Amniotic stem cell (primary cell): ENCODE measurements at places on chromosomes 13 and 19.
A peak's percentile ranks its signal among the peaks of the same experiment; 100 is the strongest.

DNA sequence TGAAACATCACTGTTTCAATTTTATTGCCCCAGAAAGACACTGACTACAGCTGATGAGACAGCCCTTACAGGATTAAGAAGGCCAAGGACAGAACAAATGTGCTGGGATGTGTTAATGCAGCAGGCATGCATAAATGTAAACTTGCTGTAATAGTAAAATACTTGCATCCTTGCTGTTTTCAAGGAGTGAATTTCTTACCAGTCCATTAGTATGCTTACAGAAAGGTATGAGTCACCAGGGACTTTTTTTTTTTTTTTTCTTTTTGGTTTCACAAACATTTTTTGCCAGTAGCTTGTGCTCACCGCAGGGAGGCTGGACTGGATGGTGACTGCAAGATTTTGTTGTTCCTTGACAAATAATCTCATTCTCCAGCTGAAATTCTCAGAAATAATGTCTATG, 55.1 kb downstream of the GPR180 start:
- DNase-seq = peak; percentile 33

DNA sequence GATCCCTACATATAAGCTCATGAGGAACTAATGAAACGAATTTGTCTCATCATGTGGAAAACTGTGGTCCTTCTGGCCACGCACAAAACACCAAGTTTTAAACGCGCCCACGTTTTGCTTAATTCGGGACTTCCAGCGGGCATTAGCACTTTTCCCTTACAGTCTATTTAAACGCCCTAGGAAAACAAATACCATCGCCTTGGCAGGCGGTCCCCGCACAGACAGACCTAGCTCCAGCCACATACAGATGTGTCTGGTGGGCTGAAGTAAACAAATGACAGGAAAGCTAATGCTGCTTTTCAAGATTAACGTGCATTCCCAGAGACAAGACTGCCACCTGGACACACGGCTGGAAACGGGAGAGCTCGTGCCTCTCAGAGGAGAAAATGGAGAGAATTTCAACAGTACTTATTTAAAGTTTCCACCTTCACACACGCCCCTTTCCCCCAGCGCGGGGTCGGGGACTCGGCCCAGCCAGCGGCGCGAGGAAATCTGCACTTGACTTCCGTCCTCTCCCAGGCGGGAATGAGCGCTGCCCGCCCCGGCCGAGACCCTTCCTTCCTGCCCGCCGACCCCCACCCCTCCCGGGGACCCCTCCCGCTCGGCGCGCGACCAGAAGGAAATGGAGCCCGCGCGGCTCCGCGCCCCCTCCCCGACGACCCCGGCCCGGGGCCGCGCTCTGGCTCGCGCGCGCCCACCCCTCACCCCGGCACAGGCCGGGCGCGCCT, 931 bp downstream of the USP12 start:
- no peak for DNase-seq

DNA sequence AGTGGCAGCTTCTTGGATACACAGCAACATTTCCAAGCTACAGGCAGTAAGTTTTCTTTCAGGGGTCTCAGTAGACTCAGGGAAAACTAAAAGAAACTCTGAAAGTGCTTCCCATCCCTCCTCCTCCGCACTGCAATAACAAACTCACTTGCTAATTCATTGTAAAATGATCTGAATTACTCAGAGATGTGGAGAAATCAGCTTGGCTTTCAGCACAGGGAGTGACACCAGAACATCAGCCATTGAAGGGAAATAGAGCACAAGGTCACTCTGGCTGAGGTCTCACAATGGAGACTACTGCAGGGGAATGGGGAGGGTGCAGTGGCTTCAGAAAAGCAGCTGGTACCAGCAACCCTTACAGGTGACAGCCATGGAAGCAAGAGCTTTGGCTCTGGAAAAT, 137.3 kb upstream of the SERP2 start:
- DNase-seq = no peak

- no peak for DNase-seq
Measured at GRCh38 chr13:30932481-30933353, at the start of gene TEX26. Gene TEX26 (plus strand): TSS chr13:30932656. CDS start chr13:30932716, 60 bp downstream.

DNA sequence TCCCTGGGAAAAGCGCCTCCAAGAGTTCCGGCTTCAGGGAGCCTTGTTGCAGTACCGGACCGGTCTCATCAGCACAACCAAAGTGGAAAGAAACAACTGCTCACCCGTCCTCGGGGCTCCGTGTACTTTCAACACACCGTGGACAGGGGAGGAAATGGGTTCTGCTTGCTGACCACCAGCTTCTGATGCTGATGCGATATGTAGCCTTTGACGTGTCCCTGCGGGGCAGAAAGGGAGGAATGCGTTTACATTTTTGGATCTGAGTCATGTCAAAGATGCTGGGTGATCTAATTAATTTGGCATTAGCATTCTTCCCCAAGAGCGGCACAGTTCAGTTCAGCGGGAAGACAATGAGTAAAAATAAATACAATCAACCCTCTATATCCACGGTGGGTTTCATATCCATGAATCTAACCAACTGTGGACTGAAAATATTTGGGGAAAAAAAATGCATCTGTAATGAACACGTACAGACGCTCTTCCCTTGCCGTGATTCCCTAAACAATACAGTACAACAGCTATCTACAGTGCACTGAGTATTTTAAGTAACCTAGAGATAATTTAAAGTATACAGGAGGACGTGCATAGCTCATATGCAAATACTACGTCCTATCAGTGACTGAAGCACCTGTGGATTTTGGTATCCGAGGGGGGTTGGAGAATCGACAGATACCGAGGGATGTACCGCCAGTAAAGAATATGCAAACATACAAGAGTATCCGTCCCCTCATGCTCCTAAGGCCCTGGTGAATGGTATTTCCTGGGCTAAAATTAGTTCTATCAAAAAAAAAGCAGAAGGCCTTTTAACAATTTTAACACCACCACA, 19.8 kb downstream of the PROZ start:
- peak; percentile 87 for DNase-seq

DNA sequence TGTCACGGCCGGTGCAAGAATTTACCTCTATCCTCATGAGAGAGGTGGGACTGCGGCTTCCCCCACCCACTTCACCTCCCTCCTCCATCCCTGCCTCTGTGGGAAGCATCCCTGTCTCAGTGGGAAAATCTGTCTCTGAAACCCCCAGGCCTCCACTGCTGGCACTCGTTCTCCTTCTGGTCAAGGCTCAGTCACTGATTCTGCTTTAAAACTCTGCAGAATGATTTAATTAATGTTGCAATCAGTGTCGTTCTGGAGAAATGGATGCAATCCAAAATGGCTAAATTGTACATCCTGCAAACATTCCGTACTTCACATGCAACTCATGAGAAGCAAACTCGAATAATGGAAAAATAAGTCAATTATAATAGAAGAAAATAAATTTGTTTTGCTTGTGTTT, 5.6 kb downstream of the RASL11A start:
- no peak for DNase-seq

DNA sequence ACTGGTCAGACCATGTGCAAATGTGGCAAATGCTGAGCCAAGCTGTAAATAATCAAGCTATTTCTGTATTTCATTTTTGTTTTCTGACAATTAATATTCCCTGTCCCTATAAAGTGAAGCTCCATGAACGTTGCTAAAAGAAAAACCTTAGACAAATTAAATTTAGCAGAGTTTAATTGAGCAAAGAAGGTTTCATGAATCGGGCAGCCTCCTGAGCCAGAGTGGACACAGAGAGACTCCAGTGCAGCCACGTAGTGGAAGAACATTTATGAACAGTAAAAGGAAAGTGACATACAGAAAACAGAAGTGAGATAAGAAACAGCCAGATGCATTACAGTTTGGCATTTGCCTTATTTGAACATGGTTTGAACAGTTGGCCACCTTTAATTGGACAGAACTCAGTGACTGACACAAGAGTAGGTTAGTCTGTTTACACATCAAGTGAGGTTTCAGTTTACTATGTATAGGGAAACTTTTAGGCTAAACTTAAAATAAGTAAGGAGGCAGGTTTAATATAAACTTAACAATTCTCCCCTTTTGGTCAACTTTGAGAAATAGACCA, 69.7 kb downstream of the UFM1 start:
- DNase-seq = no peak

- DNase-seq = peak; percentile 69
Measured at GRCh38 chr19:40974633-40975037, 16.4 kb upstream of the CYP2B6 start.

GRCh38 chr13:66992719-66993118, 237.4 kb downstream of the PCDH9 start:
- DNase-seq = no peak

- DNase-seq = no peak
Measured at GRCh38 chr19:51259348-51260245, 8.7 kb downstream of the SIGLECL1 start.

DNA sequence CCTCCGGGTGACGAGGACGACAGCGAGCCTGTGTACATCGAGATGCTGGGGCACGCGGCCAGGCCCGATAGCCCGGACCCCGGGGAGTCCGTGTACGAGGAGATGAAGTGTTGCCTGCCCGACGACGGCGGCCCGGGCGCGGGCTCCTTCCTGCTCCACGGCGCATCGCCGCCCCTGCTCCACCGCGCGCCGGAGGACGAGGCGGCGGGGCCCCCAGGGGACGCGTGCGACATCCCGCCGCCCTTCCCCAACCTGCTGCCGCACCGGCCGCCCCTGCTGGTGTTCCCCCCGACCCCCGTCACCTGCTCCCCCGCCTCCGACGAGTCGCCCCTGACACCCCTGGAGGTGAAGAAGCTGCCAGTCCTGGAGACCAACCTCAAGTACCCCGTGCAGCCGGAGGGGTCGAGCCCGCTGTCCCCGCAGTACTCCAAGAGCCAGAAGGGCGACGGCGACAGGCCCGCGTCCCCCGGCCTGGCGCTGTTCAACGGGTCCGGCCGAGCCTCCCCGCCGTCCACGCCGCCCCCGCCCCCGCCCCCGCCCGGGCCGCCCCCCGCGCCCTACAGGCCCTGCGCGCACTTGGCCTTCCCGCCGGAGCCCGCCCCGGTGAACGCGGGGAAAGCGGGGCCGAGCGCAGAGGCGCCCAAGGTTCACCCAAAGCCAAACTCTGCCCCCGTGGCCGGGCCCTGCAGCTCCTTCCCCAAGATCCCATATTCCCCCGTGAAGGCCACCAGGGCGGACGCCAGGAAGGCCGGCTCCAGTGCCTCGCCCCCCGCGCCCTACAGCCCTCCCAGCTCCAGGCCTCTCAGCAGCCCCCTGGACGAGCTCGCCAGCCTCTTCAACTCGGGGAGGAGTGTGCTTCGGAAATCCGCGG, 511.3 kb downstream of the MYO16 start:
- DNase-seq = no peak

DNA sequence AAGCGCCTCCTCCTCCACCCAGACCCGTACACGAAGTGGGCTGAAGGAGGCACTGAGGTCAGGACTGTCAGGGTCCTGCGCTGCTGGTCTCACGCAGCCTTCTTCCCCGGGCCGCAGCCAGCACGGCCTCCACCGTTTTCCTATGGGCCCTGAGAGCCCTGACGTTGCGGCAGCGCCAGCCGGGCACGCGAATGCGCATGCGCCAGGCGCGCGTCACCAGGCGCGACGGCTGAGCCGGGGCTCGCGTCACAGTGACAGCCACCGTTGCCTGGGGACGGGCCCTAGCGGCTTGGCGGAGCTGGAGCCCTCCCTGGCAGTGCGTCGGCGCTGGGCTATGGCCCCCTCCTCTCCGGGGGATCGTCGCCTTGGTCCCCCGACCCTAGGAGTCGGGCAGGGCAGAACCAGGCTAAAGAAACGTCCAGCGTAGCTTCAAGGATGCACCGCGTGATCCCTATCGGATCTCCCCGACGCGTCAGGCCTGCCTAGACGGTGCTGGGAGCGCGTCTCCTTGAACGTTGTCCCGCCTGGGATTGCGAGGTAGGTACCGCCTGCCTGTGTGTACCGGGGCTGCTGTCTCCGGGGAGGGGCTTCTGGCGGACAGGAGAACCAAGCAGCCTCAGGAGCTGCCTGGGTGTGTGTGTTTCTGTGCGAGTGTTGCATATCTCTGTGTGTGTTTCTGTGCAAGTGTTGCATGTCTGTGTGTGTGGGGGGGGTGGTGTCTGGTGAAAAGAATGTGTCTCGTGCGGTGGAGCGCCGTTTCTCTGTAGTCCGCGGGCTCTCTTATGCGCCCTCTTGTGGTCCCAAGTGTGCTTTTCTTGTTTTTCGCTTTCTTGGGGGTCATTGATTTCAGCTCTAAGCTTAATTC, 43.2 kb downstream of the ZNF571 start:
- DNase-seq = no peak

DNA sequence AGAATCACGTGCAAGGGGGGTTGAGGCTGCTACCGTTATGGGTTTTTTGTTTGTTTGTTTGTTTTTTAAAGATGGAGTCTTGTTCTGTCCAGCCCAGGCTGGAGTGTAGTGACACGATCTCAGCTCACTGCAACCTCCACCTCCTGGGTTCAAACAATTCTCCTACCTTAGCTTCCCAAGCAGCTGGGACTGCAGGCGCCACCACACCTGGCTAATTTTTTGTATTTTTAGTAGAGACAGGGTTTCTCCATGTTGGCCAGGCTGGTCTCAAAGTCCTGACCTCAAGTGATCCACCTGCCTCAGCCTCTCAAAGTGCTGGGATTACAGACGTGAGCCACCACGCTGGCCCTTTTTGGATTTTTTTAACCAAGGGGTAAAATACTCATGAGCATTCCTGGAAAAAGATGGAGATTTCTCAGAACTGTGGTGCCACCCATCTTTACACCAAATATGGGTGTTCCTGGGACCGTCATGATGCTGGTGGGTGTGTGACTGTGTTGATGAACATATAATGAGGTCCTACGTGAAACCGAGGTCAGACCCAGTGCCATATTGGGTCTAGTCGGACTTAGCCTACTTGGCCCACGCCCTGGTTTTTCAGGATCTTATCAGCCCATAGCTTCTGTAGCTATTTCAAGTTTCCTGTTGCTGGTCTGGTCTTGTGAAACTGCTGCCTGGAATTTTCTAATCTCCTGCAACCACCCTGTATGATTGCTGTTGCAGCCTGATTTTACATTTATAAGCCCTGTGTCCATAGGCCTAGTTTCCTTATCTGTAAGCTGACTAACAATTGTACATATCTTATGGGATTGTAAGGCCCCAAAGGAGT, 6.2 kb downstream of the PPP1R15A start:
- no peak for DNase-seq

DNA sequence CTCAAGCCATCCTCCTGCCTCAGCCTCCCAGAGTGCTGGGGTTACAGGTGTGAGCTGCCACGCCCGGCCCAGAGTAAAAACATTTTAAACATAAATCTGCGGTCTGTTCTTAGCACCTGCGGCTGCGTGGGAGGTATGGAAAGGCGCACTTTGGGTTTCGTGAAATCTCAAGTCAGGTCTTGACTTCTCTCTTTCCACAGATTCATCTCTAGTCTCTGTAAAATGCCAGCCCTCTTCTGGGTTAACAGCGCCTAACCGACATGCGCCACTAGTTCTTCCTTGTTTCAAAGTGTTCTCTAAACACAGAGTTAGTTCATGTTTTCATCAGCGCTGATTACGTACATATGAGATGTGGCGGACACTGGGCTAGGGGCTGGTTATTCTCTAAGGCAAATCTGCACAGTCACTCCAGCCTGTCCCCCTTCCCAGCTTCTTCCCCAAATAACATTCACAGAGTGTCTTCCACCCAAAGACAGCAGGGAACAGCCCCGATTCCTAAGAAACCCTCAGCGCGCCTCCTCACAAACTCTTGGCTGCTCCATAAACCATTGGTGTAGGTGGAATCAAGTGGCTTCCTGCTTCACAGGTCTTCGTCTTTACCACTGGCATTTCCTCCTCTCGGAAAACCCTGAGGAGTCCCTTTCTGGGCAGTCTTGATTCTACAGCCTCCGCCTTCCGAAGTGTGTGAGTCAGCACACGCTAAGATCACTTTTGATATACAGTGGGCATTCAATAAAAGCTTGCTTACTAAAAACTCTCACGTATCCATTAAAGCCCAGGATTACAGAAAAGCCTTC, 1.4 kb downstream of the PARP4 start:
- DNase-seq = peak; percentile 55
